ENCODE measurements at places on chromosomes 3 and 15.

DNA sequence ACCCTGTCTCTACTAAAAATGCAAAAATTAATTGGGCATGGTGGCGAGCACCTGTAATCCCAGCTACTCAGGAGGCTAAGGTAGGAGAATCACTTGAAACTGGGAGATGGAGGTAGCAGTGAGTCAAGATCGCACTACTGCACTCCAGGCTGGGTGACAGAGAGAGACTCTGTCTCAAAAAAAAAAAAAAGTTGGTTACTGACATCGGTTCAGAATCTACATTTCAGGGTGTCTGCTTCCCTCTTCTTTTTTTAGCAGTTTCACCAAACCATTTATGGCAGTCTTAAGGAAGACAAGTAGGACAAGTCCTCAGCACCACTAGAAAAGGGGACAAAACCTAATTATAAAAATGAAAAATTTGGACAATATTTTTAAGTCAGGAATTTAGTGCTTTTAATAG is 3.3 kb upstream of the USP4 start:
- DNase-seq = no peak

GRCh38 chr15:90535254-90535653 is 5.5 kb downstream of the CRTC3 start:
- no peak for DNase-seq

GRCh38 chr3:79187426-79187825 is 580.4 kb downstream of the ROBO1 start:
- DNase-seq = no peak

DNA sequence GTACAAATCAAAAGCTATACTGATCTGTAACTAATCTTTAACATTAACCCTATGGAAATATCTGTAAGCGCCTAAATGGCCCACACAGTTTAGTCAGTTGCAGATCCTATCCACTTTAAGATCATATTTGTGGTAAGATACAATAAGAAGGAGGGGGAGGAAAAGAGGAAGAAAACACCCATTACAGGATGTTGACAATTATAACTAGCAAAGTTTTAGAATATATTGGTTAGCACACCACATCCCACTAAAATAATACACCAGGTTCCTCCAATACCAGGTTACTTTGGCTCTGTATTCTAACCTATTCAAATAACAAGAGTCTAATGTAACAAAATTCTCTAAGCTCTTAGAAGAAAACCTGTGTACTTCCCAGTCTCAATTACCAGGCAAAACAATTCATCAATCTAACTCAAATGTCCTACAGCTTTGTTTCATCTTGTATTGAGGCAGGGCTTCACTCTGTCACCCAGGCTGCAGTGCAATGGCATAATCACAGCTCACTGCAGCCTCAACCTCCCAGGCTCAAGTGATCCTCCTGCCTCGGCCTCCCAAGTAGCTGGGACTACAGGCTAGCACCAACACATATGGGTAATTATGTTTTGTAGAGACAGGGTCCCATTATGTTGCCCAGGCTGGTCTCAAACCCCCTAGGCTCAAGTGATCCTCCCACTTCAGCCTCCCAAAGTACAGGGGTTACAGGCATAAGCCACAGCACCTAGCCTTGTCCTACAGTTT is 4.2 kb downstream of the SLC4A7 start:
- no peak for DNase-seq

DNA sequence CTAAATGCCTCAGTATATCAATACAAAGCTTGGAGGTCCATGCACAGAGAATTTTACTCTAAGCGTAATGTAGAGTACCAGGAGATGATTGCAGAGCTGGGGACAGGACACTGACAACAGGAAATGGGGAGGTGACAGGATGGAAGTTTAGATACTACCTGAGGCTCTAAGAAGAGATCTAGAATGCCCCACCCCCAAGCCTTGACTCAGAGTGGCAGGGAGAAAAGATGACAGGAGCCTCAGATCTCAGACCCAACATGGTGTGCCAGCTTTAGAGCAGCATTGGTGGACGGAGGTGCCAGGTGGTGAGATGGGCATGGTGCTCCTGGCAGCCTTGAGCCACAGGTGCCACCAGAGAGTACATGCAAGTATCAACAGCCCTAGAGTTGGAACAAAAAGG is 62.5 kb downstream of the LYZL4 start:
- DNase-seq = no peak

- no peak for DNase-seq
These were observed 36.5 kb downstream of the ADGRG7 start for GRCh38 chr3:100645913-100646312.

DNA sequence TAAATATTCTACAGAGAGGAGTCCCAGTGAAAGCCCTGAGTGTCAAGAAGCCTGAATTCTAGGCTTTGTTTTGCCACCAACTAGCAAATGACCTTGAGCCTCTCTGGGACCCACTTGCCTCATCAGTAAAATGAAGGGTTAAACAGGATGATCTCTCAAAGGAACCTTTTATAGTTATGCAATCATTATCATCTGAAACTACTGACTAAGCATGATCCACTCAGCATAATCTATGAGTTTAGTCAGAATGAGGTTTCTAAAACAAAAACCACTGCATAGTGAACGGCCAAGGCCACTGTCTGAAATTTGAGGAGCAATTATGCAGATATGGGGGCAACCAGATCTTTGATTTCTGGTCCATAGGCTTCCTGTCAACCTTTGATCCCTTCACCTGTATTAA is 319.0 kb downstream of the MECOM start:
- DNase-seq = no peak

GRCh38 chr15:92102395-92102755 is 248.9 kb downstream of the SLCO3A1 start:
- DNase-seq = no peak

GRCh38 chr15:88688394-88688933 is 49.6 kb downstream of the ISG20 start:
- no peak for DNase-seq

- DNase-seq = no peak
These were observed 520 bp downstream of the TMEM42 start for GRCh38 chr3:44862226-44862637.

DNA sequence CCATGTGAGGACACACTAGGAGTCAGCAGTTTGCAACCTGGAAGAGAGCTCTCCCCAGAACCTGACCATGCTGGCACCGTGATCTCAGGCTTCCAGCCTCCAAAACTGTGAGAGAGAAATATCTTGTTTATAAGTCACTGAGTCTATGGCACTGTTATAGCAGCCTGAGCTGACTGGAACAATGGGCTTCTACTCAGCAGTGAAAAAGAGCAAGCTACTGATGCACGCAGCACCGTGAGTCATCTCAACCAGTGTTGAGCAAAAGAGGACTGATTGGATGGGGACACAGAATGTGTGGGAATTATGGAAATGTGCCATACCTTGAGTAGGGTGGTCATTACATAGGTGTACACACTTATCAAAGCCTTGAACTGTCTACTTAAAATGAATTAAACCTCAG is 230.4 kb downstream of the PLCL2 start:
- DNase-seq = no peak

All from activated CD4-positive, CD25-positive, alpha-beta regulatory T cell (primary cell).